Frontal cortex (tissue), 4 donors: ENCODE measurements at places on chromosomes 5 and 9.

DNA sequence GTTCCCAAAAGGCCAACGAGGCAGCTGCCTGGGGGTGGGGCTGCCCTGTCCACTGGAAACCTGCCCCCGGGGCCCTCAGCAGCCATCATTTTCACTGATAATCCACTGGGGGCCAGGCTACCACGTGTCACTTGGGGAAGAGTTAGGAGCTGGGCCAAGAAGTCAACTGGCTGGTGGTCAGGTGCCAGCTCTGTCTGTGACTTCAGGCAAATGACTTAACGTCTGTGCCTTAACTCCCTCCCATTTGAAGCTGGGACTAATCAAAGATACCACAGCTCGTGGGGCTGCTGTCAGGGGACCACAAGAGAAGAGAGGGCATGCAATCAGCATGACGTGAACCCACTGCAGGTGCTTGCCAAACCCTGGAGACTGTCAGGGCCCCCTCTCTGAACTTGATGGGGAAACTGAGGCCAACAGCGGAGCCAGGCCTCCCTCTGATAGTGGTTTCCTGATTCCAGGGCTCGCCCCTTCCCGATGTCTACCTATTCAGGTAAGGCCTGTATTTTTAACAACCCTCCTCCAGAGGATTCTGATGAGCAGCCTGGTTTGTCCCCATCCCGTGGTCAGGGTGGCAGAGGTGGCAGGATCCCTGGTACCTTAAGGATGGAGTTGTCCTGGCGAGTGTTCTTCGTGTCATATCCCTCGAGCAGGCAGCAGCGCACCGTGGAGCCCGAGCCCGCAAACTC lies 12.3 kb upstream of the DPM2 start:
- DNase-seq, result no peak

- no peak for DNase-seq
Measured at GRCh38 chr9:69178583-69179011, 4.5 kb downstream of the TJP2 start.

DNA sequence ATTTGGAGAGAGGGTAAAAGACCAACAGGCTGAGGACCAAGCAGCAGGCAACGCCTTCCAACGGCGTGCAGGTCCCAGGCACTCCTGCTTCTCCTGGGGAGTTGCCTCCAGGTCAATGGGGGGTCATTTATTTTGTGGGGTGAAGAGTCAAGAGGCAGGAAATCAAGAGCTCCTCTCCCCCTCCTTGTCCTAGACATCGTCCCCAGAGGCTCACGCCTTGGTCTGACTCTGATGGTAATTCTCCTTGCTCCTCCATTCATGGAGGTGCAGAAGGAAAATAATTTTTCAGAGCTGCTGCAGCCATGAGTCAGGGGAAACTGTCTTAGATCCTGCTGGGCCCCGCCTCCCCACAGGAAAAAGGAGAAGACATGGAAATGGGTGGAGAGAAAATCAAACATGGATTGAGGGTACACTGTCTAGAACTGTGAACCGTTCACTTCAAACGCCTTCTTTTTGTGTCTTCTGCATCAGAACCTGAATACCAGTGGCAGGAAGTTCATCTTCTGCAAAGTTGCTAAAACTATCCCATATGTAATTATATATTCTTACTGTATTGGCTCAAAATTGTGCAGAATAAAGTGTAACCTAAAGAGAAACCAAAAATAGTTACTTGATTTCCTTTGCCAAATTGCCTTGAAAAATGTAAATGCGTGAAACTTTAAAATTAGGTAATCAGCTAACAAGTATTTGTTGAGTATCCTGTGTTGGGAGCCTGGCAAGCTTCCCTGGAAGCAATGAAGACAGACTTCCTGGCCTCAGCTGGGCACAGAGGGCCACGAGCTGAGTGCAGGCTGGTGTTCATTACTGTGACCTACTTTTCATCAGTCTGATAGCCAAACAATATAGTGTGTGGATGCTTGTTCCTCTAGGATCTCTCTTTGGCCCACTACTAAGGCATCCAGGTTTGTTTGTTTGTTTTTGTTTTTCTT lies 142.0 kb downstream of the CMYA5 start:
- no peak for DNase-seq

- DNase-seq, result no peak
Measured at GRCh38 chr5:61301341-61302199, 30.5 kb upstream of the ZSWIM6 start.

DNA sequence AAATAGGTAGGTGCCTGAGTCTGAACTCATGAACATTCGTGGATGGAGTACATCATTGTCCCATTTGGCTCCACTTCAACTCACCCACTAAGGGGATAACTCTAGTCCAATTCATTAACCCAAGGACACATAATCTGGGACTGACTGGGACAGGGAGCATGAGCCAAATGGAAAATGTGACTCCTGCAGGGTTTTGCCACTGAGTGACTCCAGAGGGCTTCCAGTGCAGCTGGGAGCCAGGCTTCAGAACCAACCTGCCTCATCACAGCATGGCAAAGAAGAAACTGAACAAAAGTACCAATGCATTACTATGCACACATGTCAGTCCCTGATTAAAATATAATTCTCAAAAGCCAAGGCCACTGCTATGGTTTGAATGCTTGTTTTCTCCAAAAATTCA lies 159.7 kb upstream of the SNX2 start:
- DNase-seq, result no peak

DNA sequence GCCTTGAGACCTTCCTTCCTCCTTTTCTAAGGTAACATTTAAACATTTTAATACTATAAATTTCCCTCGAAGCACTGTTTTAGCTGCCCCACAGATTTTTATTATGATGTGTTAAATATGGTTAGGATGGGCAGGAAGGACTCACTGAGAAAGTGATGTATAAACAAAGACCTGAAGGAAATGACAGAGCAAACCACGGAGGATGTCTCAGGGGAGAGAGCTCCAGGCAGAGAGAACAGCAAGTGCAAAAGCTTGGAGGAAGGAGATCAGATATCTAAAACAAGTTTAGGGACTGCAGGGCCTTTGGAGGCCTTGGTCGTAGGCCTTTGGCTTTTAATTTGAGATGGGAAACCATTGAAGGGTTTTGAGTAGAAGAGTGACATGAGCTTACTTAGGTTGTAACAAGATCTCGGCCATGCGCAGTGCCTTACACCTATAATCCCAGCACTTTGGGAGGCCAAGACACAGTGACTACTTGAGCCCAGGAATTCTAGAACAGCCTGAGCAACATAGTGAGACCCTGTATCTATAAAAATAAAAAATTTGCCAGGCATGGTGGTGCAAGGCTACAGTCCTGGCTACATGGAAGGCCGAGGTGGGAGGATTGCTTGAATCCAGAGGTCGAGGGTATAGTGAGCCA lies 35.5 kb upstream of the LRRTM2 start:
- no peak for DNase-seq

- DNase-seq, result no peak
Measured at GRCh38 chr9:100600521-100601079, 22.7 kb downstream of the CAVIN4 start.

DNA sequence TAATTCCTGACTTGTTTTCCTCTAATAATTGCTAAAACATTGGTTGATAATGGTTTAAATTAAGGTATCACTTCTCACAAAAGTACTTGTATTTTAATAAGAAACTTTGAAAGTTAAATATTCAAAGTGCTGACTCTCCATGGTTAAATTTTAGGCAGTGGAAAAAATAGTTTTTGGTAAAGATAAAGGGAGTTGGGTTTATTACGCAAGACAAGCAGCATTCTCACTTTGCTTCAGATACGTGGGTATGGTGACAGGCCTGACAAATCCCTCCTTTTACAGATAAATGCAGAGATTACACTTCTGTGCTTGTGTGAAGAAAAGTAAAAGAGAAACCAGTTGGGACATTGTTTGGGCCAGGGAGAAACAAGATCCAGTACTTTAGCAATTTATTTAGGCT lies 14.5 kb upstream of the FAM170A start:
- DNase-seq, result no peak

DNA sequence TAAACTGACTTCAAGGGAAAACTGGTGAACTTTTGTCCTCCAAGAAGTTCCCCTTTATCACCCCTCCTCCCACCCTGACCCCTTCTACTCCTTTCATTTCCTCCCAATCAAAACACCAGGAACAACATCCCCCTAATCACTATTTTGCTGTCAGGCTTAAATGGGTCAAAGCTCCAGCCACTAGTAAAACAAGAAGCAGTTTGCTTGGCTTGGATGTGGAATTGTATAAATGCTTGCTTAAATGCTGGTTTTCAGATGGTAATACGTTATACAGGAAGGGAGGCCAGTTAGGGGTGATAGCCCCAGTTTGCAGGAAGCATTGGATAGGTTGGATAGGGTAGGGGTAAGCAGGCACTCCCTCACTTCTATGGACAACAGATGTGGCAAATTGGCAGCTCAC lies 473.6 kb downstream of the AGTPBP1 start:
- DNase-seq, result no peak

GRCh38 chr5:68252673-68253623 lies 37.4 kb downstream of the PIK3R1 start:
- peak; percentile 60 for DNase-seq

DNA sequence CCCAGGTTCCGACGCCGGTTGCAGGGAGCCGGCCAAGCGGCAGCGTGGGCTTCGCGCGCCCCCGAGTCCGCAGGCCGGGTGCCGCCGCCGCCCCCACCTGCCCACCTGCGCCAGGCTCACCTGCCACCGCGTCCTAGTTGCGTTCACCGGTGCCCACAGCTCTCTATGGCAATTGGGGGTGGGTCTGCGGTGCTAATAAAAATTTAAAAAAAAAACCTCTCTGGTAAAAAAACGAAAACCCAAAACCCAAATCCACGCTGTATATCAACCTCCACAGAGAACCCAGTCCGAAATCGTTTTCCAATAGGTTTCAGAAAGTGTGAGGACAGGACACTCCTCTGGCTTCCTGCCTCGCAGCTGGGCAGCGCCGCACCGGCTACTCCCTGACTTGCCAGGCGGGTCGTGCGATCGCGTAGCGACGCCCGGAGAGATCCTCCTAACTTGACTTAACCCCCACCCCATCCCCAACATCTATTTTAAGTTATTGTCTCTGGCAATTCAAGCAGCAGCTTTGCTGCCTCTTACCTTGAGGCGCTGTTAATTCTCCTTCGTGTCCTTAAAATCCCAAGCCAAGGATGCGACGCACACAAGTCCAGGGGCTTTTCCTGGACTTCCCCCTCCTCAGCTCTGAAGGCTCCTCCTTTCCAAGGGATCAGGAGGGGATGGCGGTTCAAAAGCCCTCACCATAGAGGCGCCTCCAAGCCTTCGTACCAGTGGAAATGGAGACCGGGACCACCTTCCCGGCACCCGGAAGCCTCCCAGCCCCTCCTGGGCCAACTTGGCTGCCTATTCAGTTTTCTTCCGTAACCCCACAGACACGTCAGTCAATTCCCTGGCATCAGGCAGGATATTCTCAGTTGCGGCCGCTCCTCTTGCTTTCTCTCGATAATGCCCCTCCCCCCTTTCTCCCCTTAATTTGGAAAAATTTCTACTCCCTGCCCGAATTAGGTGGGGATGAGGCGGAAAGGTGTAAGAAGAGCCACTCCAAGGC lies 1639.4 kb upstream of the C9orf72 start:
- peak; percentile 22 for DNase-seq

DNA sequence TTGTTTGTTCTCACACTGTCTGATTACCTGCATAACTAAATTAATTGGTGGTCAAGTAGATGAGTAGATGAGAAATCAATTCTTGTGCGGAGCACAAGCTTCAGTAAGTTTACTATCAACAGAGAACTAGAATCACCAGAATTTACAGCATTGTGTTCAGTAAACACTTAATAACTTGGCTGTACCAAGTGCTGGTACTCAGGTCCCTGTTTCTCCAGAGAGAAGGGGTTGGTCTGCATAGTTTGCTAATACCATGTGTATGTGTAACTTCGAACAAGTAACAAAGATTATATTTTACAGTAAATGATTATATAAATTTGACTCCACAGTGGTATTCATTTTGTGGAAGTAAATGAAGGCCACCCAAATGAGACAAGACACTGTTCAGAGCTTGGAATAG lies 146.3 kb downstream of the PCSK5 start:
- no peak for DNase-seq

DNA sequence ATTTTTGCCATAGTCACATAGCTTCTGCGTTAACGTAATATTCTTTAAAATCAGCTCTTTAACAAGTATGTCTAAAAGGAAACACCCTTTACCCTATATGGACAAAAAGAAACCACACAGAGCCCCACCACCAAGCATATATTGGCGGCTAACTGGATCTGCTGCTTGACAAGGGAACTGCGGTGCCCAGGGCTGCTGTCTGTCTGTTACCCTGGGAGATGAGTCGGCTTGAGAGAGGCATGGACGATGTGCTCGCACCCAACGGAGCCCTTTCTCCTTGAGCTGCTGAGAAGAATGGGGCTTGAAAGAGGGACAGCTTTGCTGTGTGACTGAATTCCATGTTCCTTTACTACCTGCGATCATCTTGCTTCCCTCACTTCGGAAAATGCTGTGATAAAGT lies 158.6 kb upstream of the SHB start:
- no peak for DNase-seq

DNA sequence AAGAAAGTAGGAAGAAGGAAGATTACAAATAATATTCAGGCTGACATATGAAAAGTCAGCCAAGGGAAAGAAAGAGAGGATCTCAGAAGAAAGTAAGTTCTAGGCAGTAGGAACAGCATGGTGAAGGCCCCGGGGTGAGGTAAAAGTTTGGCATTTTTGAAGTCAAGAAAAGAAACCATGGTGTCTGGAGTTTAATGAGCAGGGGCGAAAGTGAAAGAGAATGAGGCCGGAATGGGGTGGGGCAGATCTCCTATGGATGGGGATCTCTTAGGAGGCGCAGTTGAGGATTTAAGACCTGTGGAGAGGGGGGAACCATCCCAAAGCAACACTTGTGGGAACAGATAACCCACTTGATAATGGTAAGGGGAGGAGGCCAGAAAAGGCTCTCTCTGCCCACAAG lies 42.3 kb upstream of the SMAD5 start:
- no peak for DNase-seq

- DNase-seq, result no peak
Measured at GRCh38 chr5:171989276-171989675, 17.2 kb downstream of the FBXW11 start.

GRCh38 chr5:170861917-170862766 lies at the start of gene RANBP17:
Gene RANBP17 (plus strand): TSS chr5:170862018.
- peak; percentile 72 for DNase-seq

DNA sequence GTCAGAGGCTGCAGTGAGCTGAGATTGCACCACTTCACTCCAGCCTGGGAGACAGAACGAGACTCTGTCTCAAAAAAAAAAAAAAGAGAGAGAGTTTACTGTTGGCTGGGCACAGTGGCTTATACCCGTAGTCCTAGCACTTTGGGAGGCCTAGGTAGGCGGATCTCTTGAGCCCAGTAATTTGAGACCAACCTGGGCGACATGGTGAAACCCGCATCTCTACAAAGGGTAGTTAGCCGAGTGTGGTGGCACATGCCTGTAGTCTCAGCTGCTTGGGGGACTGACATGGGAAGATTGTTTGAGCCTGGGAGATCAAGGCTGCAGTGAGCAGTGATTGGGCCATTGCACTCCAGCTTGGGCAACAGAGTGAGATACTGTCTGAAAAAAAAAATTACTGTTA lies 12.6 kb downstream of the HABP4 start:
- no peak for DNase-seq
